ENCODE measurements at places on chromosomes 2 and 18. TPM values are rescaled to one million over a fixed set of nuclear protein-coding genes. Genes with fewer than 3 reads are reported as not detected.

ABCG5 gene
- not detected for polyA plus RNA-seq

KCNS3 gene
- polyA plus RNA-seq, result not detected

TGFA gene
- polyA plus RNA-seq, result 2.7 TPM

INPP5D gene
- 90.2 TPM for polyA plus RNA-seq

REG3G gene
- polyA plus RNA-seq, result not detected

DNA sequence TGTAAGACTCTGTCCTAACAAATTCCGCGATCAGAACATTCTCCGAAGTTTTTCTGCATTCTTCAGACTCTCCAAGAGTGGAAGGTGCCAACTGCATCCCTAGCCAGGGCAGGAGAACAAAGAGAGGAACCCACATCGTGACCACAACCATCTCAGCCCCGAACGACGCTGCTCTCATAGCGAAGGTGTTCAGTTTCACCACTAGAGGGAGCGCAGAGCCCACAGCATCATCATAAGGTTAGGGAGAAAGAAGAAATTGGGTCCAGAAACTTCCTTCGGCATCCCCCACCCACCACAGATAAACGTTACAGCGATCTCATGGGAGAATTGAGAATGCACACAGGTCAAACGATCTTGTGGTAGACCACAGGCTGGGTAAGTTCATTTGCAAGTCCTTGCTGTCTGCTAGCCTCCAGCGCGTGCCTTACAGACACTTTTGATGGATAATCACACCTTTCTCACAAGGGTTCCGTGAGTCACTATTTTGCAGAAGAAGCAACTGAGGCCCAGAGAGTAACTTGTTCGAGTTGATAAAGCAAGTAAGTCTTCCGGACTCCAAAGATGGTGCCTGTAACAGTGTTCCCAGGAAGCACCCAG is 53.7 kb upstream of the ARL4C start:
- H3K4me3 ChIP-seq, result no peak overlapping the region
- H3K36me3 ChIP-seq, result no peaks in the 10 kb centered on the region
- no peaks in the 10 kb centered on the region for H3K27me3 ChIP-seq
- no peak overlapping the region for H3K27ac ChIP-seq

DNA sequence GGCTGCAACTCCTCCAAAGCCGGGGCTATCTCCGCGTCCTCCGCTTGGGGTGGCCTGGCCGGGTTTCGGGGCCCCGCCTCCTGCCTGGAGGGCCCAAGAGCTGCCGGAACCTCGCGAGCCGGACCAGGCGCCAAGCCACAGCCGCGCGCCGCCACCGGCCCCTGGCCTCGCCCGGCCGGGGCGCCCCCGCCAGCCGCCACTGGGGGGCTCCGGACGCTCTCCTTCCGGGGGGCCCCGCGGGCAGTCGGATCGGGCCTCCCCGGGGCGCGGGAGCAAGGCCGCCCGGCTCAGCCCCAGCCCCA is 17.4 kb upstream of the HAAO start:
- peak; percentile 74 for DNase-seq
- no peaks in the 10 kb centered on the region for H3K36me3 ChIP-seq
- H3K27ac ChIP-seq, result peak overlapping the region; percentile 92
- H3K27me3 ChIP-seq, result no peaks in the 10 kb centered on the region
- H3K4me3 ChIP-seq, result peak overlapping the region; percentile 66

DNA sequence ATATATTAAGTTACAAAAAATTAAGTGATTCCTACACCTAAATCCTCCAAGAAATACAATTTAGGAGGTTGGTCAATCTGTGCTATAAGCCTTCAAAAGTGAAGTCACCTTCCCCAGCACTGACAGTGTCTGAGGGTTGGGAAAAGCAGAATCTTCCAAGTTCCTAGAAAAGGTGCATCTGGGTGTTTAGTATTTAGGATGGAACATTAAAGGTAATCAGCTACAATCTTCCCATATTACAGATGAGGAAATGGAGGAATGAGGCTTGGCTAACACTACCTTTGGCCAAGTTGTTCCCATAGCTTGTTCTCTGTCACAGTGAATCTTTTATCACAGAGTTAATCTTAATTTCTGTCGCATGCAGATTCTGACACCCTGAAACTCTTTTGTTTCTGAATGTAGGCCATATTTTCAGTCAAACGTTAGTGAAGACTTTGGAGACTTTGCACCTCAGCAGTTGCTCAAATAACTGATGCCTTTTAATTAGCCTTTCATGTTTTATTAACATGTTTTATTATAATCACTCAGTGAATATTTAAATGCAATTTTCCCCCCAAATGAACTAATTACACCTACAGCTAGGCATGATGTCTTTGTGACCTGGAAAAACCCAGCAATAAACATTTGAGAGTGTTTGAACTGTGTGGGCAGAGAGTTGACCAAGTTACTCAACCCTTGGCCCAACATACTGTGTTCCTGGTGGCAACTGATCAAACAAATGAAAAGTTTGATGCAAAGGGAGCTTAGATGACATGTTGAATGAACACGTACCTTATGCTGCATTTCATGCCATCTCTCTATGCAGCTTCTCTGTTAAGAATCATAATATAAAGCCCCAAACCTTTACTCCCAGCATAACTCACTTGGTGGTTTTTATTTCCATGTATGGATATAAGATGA is 17.6 kb downstream of the FN1 start:
- no peak overlapping the region for H3K27ac ChIP-seq
- DNase-seq, result no peak
- no peak overlapping the region for H3K4me3 ChIP-seq

DNA sequence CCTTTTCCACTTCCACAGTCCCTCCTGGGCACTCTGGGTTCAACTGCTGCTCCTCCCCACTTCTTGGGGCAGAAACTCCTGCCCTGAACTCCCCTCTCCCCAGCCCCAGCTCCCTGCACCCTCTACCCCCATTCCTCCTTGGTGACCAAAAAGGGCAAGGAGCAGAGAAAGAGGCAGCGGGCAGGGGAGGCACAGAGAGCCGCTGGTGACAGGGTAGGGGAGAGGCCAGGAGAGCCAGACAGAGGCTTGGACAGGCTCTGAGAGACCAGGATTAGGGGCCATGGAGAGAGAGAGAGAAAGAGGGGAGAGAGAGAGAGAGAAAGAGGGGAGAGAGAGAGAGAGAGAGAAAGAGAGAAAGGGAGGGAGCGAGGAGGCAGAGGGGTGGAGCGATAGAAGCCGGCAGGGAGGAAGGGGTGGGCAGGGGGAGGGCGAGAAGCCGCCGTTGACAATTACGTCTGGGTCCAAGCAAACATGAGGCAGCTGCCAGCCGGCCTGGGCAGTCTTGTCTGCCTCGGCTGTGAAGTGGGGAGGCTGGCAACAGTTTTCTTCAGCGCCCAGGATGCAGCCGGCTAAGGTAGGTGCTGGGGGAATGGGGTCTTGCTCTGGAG is at the start of gene KCNIP3:
KCNIP3 (plus strand) TSS at position 468 of the 608 bp plus-strand sequence; CDS start at position 560, 92 bp downstream.
- no peak within 1 kb of the TSS for H3K27ac ChIP-seq
- no peak for DNase-seq
- no peaks in the 10 kb centered on the region for H3K4me1 ChIP-seq
- H3K4me3 ChIP-seq, result no peak within 1 kb of the TSS

DNA sequence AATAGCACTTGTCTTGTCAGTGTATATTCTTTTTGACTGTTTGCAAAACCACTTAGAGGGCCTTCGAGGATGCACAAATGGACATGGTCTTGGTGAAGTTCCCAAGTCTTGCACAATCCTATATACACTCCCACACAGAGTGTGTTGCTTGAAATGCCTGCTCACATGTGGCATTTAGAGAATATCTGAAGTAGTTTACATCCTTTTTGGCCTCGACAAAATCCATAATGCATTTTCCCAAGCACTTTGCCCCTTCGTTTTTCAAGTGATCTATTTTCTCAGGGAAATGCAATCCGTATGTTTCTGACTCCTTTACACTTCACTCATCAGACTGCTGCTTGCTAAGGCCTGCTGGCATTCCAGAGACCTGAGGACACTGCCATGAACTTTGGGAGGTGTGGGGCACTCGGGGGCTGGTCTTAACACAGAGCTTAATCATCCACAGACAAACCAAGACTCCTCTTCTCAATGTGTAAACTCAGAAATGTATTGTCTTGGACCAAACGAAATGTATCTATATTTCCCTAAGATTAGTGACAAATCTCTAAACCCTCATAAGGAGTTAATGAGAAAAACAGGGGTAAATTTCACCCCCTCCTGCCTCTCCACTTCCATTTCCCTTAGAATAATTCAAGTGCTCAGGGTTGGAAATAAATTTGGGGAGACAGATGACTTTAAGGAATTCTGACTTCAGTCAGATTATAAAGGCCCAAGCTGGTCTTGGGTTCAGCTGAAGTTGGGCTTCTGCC is 219.3 kb upstream of the APCDD1 start:
- H3K36me3 ChIP-seq, result no peaks in the 10 kb centered on the region
- no peaks in the 10 kb centered on the region for H3K27me3 ChIP-seq
- no peak overlapping the region for H3K4me3 ChIP-seq
- no peak for DNase-seq
- H3K27ac ChIP-seq, result no peak overlapping the region
- H3K4me1 ChIP-seq, result peaks cover 26% of the 10 kb centered on the region

- H3K36me3 ChIP-seq, result no peaks in the 10 kb centered on the region
- H3K4me3 ChIP-seq, result no peak overlapping the region
- no peak for DNase-seq
- no peak overlapping the region for H3K27ac ChIP-seq
These were observed 835.2 kb upstream of the ID2 start for GRCh38 chr2:7846607-7847006.

GRCh38 chr2:1757567-1757966 is 13.3 kb upstream of the PXDN start:
- H3K36me3 ChIP-seq, result no peaks in the 10 kb centered on the region
- no peak overlapping the region for H3K4me3 ChIP-seq
- no peaks in the 10 kb centered on the region for H3K27me3 ChIP-seq
- no peak for DNase-seq
- no peak overlapping the region for H3K27ac ChIP-seq
- H3K4me1 ChIP-seq, result no peaks in the 10 kb centered on the region

DNA sequence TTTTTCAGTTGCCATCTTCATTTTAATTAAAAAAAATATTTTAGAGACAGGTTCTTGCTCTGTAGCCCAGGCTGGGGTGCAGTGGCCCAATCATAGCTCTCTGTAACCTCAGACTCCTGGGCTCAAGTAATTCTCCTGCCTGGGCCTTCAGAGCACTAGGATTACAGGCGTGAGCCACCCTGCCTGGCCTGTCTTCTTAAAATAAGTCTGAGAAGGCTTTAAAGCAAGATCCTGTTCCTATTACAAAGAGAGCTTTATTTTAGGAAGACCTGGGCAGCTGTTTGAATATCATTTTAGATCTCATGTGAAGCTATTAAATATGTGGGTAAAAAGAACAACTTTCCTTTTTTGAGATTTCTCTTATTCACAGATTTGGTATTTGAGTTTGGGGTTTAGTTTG is 1.5 kb downstream of the FAM228A start:
- DNase-seq, result no peak
- H3K4me1 ChIP-seq, result no peaks in the 10 kb centered on the region
- H3K27me3 ChIP-seq, result no peaks in the 10 kb centered on the region
- H3K36me3 ChIP-seq, result no peaks in the 10 kb centered on the region
- H3K27ac ChIP-seq, result no peak overlapping the region

- no peak for DNase-seq
- H3K27ac ChIP-seq, result no peak overlapping the region
- H3K36me3 ChIP-seq, result no peaks in the 10 kb centered on the region
- H3K4me1 ChIP-seq, result no peaks in the 10 kb centered on the region
- H3K27me3 ChIP-seq, result no peaks in the 10 kb centered on the region
These were observed 18.4 kb downstream of the RBKS start for GRCh38 chr2:27871802-27872201.

GRCh38 chr2:201795607-201796477 is 10.5 kb upstream of the CDK15 start:
- H3K27ac ChIP-seq, result no peak overlapping the region
- no peaks in the 10 kb centered on the region for H3K36me3 ChIP-seq

- DNase-seq, result no peak
- peaks cover 9% of the 10 kb centered on the region for H3K4me1 ChIP-seq
- H3K36me3 ChIP-seq, result no peaks in the 10 kb centered on the region
- no peak overlapping the region for H3K4me3 ChIP-seq
These were observed 2.1 kb upstream of the GAREM2 start for GRCh38 chr2:26170795-26171194.

Data from CD14-positive monocyte (primary cell).